ENCODE measurements at places on chromosomes 5 and 9. TPM values are rescaled to one million over a fixed set of nuclear protein-coding genes. Genes with fewer than 3 reads are reported as not detected.
A peak's percentile ranks its signal among the peaks of the same experiment; 100 is the strongest.

Gene NMRK1
- total RNA-seq: 2.3 TPM

DNA sequence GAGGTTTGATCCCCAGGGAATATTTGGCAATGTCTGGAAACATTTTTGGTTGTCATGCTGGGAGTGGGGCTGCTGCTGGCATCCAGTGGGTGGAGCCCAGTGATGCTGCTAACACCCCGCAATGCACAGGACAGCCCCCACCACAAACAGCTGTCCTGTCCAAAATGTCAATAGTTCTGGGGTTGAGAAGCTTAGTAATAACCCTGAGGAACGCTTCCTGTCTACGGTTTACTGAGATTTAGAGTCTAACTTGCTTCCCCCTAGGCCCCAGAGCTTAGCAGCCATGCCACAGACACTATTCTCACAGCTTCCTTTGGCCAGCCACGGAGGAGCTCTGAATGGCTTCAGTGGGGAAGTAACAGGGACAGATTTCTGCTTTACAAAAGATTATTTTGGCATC, 66.5 kb downstream of the MSX2 start:
- peaks cover 6% of the 10 kb centered on the region for H3K27me3 ChIP-seq
- DNase-seq: no peak
- H3K36me3 ChIP-seq: no peaks in the 10 kb centered on the region
- H3K4me3 ChIP-seq: no peak overlapping the region
- H3K27ac ChIP-seq: no peak overlapping the region

DNA sequence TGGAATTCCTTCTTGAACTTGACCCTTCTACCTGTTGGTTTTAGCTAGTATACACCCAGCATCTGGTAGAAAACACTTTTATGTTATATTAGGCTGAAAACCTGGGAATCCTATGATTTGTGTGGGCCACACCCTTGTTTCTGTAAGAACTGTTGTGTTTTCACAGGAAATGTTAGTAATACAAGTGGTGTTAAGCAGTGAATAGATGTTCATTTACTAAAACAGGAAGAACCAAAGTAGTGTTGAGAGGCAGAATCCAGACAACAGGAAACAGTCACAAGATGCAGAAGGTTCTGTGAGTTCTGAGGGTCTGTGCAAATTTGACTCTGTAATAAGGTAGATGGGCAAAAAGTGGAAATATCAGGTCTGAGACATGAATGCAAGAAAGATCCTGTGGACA, 73.0 kb upstream of the RAI14 start:
- no peak for DNase-seq
- peaks cover 18% of the 10 kb centered on the region for H3K4me1 ChIP-seq
- no peaks in the 10 kb centered on the region for H3K36me3 ChIP-seq
- peaks cover 2% of the 10 kb centered on the region for H3K27me3 ChIP-seq
- no peak overlapping the region for H3K27ac ChIP-seq

Gene FAM221B
- 0.19 TPM for total RNA-seq

GRCh38 chr5:179817470-179817840, 3.2 kb upstream of the SQSTM1 start:
- H3K4me1 ChIP-seq: peaks cover 32% of the 10 kb centered on the region
- peak overlapping the region; percentile 88 for H3K4me3 ChIP-seq
- H3K27me3 ChIP-seq: peaks cover 12% of the 10 kb centered on the region

DNA sequence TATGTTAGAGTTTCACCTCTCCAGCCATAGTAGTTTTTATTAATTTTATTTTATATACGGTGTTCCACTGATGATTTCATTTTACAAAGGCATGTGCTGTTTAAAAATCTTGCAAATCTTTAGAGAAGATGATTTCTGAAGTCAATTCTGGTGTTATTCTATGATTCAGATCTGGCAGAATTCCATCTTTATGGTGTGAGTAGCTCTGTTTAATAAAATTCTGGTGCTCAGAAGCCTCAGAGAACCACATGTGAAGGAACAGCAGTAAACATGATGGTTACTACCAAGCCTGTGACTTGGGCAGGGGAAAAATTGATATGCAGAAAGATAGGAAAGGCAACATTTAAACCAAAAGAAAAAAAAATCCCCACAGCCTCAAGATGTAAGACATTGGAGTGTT, 299.7 kb downstream of the NPR3 start:
- peaks cover 4% of the 10 kb centered on the region for H3K36me3 ChIP-seq
- no peak for DNase-seq
- no peak overlapping the region for H3K27ac ChIP-seq
- no peak overlapping the region for H3K4me3 ChIP-seq
- H3K4me1 ChIP-seq: no peaks in the 10 kb centered on the region

GRCh38 chr9:12822111-12822510, 47.3 kb downstream of the LURAP1L start:
- no peaks in the 10 kb centered on the region for H3K36me3 ChIP-seq
- no peaks in the 10 kb centered on the region for H3K27me3 ChIP-seq
- no peak overlapping the region for H3K27ac ChIP-seq
- no peak for DNase-seq
- H3K4me3 ChIP-seq: no peak overlapping the region
- peaks cover 8% of the 10 kb centered on the region for H3K4me1 ChIP-seq

DNA sequence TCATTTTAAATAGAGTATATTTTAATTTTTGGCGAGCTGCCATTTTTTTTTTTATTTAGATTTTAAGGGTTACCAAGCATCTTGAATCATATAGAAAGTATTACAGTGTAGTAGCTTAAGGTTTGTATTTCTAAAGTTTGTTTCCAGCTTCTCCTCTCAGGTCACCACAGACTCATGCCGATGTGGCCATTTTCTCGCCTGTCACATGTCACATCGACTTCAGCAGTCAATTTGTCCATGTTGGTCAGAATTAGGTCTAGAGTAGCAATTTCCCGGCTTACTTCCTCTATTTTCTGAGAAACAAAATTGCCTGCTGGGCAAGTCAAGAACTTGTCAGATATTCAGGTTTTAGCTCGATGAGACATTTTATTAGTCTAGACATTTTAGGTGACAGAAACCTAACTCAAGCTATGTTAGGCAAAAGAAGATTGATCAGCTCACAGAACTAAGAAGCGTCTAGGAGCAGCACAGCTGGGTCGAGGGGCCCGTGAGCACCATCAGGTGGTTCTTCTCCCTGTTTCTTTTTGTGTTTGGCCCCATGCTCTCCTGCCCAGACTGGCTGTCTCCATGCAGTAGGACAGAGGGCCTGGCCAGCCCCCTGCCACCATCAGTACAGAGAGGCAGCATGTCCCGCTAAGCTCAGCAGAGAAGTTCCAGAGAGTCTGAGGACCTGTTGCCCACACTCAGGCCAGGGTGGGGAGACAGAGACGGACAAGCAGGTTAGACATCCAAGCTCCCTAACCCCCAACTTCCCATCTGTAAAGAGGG, 48.4 kb upstream of the AFAP1L1 start:
- DNase-seq: no peak
- H3K4me1 ChIP-seq: no peaks in the 10 kb centered on the region
- no peak overlapping the region for H3K27ac ChIP-seq
- no peaks in the 10 kb centered on the region for H3K36me3 ChIP-seq

- DNase-seq: no peak
- H3K4me1 ChIP-seq: peaks cover 60% of the 10 kb centered on the region
- H3K4me3 ChIP-seq: peak overlapping the region; percentile 47
- H3K36me3 ChIP-seq: peaks cover 14% of the 10 kb centered on the region
- H3K27me3 ChIP-seq: no peaks in the 10 kb centered on the region
Measured at GRCh38 chr9:93582115-93582514, 5.7 kb downstream of the PHF2 start.

Gene SIL1
- total RNA-seq: 13.7 TPM

Gene LAMC3
- 4.0 TPM for total RNA-seq

- peaks cover 5% of the 10 kb centered on the region for H3K36me3 ChIP-seq
- H3K4me3 ChIP-seq: peak overlapping the region; percentile 47
- H3K4me1 ChIP-seq: peaks cover 7% of the 10 kb centered on the region
Measured at GRCh38 chr9:113154471-113154870, 3.7 kb downstream of the SLC31A2 start.

GRCh38 chr5:52073993-52074689, 690.9 kb downstream of the ISL1 start:
- peaks cover 55% of the 10 kb centered on the region for H3K27me3 ChIP-seq
- no peak for DNase-seq
- peaks cover 2% of the 10 kb centered on the region for H3K36me3 ChIP-seq
- H3K27ac ChIP-seq: no peak overlapping the region
- H3K4me3 ChIP-seq: no peak overlapping the region
- H3K4me1 ChIP-seq: peaks cover 20% of the 10 kb centered on the region

Gene SGCD
- 0.33 TPM for total RNA-seq

DNA sequence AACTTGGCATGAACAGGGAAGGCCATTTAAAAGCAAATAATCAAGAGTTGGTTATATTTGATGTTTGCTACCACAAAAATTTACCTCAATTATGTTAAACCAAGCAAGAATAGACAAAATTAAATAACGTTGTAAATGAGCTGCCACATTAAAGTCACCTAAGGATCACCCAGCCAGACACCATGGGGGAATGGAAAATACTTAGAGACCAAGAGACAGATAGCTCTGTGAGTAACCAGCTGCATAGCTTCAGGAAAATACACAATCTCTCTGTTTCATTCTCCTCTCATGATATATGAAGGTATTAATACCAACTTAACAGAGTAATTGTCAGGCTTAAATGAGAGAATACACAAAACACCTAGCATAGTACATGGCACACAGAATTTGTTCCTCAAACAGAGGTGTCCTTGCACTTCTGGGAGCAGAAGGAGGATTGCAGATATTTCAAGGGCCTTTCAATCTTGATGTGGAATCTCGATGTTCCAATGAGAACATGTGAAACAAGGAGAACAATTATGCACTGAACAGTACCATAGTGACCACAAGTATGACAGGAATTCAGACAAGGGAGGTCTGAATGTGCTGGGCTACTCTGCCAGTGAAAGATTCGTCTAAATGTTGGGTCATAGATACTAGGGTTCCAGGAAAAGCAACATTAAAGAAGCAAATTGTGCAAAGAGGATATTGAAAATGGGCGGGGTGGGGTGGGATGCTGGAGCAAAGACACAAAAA, 18.6 kb downstream of the JAKMIP2 start:
- H3K27ac ChIP-seq: no peak overlapping the region
- peaks cover 18% of the 10 kb centered on the region for H3K4me1 ChIP-seq
- peaks cover 6% of the 10 kb centered on the region for H3K36me3 ChIP-seq
- no peaks in the 10 kb centered on the region for H3K27me3 ChIP-seq
- DNase-seq: no peak

DNA sequence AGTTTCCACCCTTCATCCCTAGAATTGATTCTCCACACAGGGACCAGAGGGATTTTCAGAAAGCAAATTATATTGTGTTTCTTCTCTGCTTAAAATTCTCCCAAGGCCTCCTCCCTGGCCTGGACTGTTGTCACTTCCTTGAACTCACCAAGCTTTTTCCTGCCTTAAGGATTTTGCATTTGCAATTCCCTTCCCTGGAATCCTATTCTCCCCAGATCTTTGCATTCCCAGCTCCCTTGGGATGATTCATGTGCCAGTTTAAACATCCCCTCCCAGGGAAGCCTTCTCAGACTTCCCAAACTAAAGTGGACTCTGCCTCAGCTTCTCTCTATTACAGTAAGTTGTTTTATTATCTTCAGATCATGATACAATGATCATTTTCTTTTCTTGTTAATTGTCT, 35.2 kb upstream of the PDE8B start:
- no peak for DNase-seq
- no peaks in the 10 kb centered on the region for H3K4me1 ChIP-seq
- no peak overlapping the region for H3K27ac ChIP-seq
- no peak overlapping the region for H3K4me3 ChIP-seq
- peaks cover 21% of the 10 kb centered on the region for H3K27me3 ChIP-seq

Gene PPP2R2B
- 4.1 TPM for total RNA-seq

- DNase-seq: no peak
- H3K4me3 ChIP-seq: no peak overlapping the region
- H3K27me3 ChIP-seq: no peaks in the 10 kb centered on the region
Measured at GRCh38 chr9:114820776-114821501, 15.1 kb upstream of the TNFSF15 start.

- no peaks in the 10 kb centered on the region for H3K36me3 ChIP-seq
- no peak overlapping the region for H3K27ac ChIP-seq
- H3K27me3 ChIP-seq: peaks cover 7% of the 10 kb centered on the region
- no peak overlapping the region for H3K4me3 ChIP-seq
- no peaks in the 10 kb centered on the region for H3K4me1 ChIP-seq
- no peak for DNase-seq
Measured at GRCh38 chr9:21728781-21729180, 73.7 kb upstream of the MTAP start.

DNA sequence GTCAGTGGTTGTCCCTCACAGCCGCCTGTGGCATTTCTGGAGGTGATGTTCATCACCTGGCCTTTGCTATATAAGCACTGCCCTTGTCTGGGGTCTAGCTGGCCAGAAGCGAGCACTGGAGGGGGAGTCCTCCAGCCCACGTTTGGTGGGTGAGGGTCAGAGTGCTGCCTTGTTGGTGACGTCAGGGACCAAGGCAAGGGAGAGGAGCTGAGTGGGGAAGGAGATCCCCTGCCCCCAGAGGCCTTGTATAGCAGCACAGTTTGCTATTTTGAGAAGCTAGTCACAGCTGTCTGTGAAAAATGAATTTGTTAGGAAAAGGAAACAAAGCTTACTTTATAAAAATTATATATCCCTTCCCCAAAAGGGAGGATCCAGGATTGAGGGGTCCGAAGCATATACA, 49.8 kb downstream of the SYK start:
- no peak overlapping the region for H3K4me3 ChIP-seq
- no peaks in the 10 kb centered on the region for H3K36me3 ChIP-seq
- H3K27me3 ChIP-seq: no peaks in the 10 kb centered on the region
- DNase-seq: no peak
- peaks cover 19% of the 10 kb centered on the region for H3K4me1 ChIP-seq

- H3K4me1 ChIP-seq: peaks cover 33% of the 10 kb centered on the region
- no peaks in the 10 kb centered on the region for H3K36me3 ChIP-seq
- peak; percentile 4 for DNase-seq
- peak overlapping the region; percentile 94 for H3K27ac ChIP-seq
- H3K27me3 ChIP-seq: no peaks in the 10 kb centered on the region
Measured at GRCh38 chr5:96933764-96934707, 1.8 kb upstream of the LNPEP start.

GRCh38 chr9:126877418-126877817, 17.0 kb downstream of the ZBTB34 start:
- H3K4me3 ChIP-seq: no peak overlapping the region
- H3K4me1 ChIP-seq: peaks cover 15% of the 10 kb centered on the region
- peaks cover 2% of the 10 kb centered on the region for H3K27me3 ChIP-seq
- H3K36me3 ChIP-seq: peaks cover 4% of the 10 kb centered on the region
- no peak overlapping the region for H3K27ac ChIP-seq

- peaks cover 9% of the 10 kb centered on the region for H3K36me3 ChIP-seq
- peaks cover 62% of the 10 kb centered on the region for H3K27me3 ChIP-seq
- DNase-seq: no peak
Measured at GRCh38 chr5:2740876-2741555, 10.5 kb downstream of the IRX2 start.

DNA sequence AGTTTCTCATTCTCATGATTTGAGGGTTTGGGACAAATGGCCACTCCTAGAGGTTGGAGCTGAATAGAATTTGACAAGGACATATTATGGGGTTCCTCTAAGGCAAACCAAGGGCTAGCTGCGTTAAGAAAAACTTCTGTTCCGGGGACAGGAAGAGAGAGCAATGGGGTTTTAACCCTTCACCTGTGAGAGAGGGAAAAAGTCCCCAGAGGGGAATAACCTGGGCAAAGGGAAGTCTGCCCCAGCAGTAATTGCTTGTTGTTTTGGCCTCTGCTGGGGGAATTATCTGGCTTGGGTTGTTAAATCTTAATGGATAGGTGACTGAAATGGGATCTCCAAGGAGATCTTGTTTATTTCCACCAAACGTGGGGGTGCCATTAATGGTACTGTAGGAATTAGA, 110.1 kb upstream of the MOCS2 start:
- no peaks in the 10 kb centered on the region for H3K4me1 ChIP-seq
- H3K27me3 ChIP-seq: no peaks in the 10 kb centered on the region
- H3K36me3 ChIP-seq: no peaks in the 10 kb centered on the region

Data from neural crest cell (in vitro differentiated cells).